Activated CD4-positive, alpha-beta T cell treated with anti-CD3 and anti-CD28 coated beads, Interleukin-2, amount 50 U/mL, for 24 hours (primary cell): ENCODE measurements at places on chromosomes 5 and 9.

DNA sequence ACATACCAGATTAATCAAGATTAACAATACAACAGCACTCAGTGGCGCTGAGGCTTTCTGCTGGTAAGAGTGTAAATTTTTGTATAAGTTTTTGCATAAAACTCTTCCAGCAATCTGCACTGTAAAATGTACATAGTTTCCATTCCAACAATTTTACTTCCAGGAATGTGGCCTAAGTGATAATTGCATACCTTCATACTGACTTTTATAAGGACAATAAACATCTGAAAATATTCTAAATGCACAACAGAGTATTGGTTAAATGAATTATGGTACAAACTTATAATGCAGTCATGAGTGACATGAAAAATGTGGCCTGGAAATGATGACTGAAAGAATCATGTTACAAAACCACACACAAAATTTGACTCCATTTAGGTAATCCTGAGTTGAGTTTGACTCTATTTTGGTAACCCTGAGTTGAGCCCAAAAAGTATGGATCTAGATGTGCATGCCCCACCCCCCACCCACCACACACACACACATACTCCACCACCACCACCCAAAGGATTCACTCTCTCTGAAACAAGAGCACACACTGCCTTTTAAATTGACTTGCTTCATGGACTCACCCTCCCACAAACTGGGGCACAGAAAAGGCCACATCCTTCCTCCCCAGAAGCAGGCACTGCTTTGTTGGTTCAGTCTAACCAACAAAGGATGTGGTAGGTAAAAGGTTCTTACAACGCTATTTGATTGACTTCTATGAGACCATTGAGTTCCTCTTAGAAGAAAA lies 137.6 kb downstream of the SUSD1 start:
- no peak for DNase-seq

DNA sequence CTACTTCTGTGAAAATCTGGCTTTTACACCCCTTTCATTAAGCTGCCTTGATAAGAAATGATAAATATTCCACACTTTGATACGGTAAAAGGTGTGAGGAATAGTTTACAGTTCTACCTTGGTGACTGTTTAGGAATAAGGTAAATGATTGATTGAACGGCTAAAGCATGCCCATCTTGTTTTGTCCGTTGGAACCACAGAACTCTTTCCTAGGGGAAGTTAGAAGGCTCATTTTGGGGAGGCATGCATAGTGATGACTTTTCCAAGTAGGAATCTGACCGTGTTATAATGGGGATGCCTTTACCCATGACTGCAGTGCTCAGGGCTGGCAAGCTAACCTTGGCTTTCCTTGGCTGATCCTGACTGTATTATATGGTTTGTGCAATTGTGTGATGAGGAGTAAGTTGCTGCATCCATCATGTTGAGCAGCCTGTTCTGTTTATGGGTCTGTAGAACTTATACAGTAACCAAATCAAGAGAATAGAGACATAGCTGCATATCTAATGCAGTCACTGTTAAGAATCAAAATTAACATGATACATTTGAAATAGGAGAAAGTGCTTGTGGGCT lies 24.5 kb downstream of the PCSK5 start:
- DNase-seq = no peak

- no peak for DNase-seq
Observed at GRCh38 chr9:5389109-5389732, 48.5 kb downstream of the PLGRKT start.

GRCh38 chr9:107919263-107919662 lies 429.7 kb upstream of the KLF4 start:
- no peak for DNase-seq

DNA sequence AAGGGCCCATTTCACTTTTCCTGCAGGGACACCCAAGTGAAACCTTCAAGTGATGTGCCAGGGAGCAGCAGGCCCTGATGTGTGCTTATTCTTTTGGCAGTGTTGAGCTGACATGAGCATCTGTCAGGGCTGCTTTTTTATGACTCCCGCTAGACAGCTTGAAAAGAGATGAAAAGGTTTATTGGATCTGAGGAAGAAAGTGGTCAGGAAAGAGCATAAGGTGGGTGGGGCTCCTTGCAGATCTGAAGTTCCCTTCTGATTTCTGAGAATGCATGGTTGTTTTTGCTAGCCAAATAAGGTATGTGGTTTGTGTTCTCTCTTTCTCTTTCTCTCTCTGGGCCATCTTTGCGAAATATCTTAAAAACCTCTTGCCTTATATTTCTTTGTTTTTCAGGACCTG lies 316.1 kb downstream of the DMRT2 start:
- DNase-seq = no peak

DNA sequence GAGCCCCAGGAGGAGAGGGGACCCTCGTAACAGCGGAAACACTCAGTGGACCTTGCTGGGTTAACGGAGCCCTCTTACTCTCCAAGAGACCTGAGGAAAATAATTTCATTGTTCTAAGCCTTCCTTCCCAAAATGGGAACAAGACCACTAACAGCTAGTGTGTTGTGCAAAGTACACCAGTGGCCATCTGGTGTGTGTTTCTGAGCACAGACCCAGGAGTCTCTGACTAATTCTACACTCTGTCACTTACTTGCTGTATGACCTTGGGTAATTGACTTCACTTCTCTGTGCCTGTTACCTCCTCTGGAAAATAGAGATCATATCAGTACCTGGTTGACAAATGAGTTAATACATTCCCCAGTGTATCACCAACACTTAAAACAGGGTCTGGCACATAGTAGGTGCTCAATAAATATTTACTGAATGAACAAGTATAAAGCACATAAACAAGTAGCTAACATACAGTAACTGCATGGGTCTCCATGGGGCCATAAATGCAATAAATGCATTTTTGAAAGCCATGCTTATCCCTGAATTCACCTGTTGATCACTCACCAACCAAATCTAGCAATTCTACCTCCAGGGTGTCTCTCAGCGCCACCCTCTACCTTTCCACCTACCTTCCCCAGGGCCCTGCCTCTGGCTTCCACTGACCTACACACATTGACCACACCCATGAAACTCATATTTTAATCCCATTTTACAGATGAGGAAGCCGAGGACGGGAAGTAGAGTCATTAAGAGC lies 44.7 kb upstream of the AKNA start:
- no peak for DNase-seq

DNA sequence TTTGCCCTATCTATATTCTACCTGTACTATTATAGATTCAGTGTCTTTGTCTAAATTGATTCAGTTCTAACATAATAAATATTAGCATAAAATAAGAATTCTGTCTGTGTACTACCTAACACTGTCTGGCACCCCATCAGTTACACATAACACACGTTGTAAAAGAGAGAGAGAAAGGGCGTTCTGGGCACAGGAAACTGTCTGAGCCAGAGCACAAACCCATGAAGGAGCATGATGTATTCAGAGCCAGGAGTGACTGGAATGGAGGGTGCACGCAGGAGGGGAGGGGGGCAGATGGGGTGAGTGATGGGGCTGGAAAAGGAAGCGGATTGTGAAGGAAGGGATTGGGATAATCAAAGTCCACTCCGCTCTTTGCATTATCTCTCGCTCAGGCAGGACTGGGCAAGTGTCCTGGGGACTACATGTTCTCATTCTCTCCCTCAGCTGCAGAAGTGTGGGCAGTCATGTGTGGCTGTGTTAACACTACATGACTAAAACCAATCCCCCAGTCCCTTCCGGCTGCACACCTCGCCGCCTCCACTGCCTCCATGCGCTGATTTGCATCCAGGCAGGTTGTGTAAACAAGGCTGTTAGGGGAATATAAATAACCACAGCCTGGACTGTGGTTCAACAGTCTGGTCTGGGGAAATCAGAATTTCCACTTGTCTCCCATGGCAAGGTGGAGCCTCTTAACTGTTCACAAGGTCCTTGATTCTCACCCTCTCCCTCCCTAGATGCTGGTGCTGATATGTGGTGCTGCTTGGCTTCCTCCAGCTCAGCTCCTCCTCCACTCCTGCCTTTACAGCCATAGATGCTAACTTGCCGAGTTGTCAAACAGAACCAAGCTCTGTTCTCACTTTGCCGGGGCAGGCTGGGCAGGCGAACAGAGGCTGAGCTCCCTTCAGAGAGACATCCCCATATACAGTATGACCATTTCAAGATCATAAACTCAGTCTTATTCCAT lies 367.5 kb upstream of the BRINP1 start:
- DNase-seq = no peak

DNA sequence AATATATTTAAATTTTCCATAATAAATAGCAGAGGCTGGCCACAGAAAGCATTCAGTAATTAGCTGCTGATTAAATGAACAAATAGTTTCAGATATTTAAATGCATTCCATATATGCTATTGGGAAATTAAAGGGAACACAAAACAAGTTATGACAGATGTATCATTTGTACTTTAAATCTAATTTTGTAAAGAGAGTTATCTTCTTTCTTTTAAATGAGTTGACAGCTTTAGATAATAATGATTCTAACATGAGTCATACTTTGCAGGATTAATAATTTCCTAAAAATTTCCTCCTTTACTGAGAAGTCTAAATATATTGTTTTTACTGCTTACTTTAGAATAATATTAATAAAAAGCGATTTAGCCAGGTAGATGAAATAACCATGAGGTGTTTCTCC lies 320.1 kb downstream of the ADAMTS6 start:
- DNase-seq = no peak

DNA sequence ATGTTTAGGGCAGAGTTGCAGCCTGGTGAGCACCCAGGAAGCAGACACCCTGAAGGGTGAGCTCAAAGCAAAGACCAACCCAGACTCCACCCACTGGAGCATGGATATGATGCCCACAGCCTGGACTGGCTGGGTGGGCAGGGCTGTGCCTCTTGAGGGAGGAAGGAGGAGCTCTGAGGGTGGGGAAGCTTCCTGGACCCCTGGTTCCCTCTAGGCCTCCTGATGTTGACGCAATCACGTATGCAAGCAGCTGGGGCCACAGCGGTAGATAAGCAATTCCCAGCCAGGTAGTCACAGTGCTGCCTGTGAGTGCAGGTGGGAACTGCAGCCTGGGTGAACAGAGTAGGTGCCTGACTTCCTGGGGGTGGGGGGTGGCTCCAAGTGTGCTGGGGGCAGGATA lies 271.5 kb downstream of the CDK5RAP2 start:
- DNase-seq = no peak

GRCh38 chr5:129057329-129057728 lies 37.2 kb upstream of the ISOC1 start:
- no peak for DNase-seq

- DNase-seq = no peak
Observed at GRCh38 chr9:28410411-28410810, 837.1 kb upstream of the C9orf72 start.

DNA sequence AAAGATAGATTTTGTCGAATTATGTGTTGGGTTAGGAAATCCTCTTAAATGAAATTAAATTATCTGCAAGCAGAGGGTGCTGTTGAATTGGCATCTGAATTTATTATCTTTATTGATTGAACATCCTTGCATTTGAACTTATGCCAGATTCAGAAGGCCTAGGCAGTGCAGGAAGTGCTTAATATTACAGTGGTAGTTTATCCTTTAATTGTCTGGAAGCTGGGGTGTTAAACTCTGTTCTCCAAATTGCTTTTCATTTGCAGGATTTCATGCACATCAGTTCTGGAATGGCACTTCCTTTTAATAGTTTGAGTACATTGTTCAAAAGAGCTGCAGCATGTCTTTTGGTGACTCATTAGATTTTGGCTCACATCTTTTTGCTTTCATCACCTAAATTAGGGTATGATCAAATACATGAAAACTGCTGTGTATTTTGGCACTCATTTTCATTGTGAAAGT lies 186.3 kb downstream of the KDM4C start:
- no peak for DNase-seq

- DNase-seq = no peak
Observed at GRCh38 chr9:120931231-120932085, 4.9 kb upstream of the TRAF1 start.

DNA sequence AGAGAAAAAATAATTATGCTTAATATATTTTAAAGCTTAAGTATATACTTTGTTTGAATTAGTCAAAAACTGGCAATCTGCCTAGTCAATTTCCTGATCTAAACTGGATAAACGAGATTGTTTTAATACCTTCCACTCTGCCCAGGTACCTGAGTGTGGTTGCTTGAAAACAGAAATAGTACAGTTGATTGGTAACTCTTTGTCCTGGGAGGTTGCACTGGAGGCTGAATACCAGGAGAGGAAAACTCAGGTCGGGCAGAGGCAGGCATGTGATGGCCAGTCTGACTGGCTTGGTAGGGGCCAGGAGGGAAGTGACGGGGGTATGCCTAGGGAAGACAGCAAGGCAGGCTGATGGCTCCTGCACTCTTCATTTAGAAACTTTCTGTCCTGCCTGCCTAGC lies 80.2 kb downstream of the PIK3R1 start:
- DNase-seq = no peak

DNA sequence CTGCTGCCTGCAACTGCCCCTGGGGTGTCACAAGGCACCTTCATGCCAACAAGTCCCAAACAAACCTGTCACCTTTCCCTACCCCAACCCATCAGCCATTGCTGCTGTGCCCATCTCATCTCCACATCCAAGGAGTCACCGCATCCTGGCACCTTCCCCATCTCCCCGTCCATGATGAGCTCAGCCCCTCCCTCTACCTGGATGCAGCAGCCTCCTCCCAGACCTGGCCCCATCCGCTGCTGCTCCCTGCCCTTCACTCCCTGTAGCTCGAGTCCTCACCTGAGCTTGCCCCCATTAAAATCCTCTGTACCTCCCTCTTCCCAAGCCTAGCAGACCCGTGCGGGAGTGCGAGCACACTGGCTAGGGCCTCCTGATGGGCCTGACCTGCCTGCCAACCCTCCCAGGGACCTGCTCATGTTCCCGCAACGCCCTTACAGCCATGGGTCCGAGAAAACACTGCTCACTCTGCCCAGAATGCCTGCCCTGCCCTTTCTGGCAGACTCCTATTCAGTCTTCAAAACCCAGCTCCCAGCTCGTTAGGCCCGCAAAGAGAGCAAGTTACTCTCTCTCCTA lies 110.6 kb downstream of the ADAMTS2 start:
- no peak for DNase-seq

DNA sequence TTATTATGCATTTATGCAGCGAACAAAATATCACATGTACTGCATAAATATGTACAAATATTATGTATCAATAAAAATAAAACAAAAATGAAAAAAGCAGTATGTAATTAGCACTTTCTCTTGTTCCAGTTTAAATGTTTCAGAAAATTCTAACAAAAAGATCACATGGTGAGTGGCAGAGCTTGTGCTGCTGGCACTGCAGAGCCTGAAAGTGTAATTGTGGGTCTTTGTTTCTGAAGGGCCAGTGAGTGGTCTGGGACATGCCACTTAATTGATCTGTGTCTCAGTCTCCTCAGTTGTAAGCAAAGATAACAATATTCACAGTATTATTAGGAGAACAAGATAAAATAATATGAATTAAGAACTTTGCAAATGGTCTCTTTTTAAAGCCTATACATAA lies 39.5 kb upstream of the RAI14 start:
- no peak for DNase-seq
